NCI-H510A treated with DMSO at 0.1 percent for 48 hours (cell line): ENCODE measurements at places on chromosomes 3 and 15.

- DNase-seq: no peak
Observed at GRCh38 chr3:168083906-168084305, 11.8 kb downstream of the GOLIM4 start.

GRCh38 chr3:64460877-64461276, 226.9 kb downstream of the ADAMTS9 start:
- no peak for DNase-seq

DNA sequence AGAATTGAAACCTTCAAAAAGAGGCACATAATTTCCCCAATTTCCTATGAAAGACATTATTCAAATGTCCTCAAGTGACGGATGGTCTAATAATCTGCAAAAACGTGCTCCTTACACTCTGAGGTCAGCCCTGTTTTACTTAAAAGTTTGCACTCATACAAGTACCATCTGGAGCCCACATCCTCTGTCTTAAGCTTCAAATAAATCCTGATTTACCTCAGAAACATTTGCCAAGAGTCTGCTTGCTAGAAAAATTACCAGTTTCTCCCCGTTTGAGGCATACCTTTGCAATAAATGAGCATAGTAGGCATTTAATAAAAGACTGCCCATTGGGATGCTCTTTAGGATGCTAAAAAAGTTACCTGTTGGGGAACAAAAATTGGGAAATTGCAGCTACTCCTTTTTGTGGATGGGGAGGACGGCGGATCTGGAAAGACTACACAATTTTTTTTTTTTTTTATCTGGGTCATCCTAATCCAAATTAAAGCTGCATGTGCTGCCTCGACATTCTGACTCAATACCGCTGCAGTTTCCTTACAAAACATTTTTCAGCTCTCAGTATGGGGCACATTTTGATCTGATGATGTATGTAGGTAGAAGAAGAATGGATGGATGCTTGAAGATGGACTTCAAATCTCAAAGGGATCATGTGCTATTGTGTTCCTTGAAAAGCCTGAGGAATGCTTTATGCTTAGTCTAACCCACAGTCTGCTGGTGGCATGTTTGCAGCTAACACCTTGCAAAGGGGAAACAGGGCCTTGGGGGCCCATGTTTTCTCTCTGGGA, 233.7 kb upstream of the ADAMTS9 start:
- DNase-seq: no peak

DNA sequence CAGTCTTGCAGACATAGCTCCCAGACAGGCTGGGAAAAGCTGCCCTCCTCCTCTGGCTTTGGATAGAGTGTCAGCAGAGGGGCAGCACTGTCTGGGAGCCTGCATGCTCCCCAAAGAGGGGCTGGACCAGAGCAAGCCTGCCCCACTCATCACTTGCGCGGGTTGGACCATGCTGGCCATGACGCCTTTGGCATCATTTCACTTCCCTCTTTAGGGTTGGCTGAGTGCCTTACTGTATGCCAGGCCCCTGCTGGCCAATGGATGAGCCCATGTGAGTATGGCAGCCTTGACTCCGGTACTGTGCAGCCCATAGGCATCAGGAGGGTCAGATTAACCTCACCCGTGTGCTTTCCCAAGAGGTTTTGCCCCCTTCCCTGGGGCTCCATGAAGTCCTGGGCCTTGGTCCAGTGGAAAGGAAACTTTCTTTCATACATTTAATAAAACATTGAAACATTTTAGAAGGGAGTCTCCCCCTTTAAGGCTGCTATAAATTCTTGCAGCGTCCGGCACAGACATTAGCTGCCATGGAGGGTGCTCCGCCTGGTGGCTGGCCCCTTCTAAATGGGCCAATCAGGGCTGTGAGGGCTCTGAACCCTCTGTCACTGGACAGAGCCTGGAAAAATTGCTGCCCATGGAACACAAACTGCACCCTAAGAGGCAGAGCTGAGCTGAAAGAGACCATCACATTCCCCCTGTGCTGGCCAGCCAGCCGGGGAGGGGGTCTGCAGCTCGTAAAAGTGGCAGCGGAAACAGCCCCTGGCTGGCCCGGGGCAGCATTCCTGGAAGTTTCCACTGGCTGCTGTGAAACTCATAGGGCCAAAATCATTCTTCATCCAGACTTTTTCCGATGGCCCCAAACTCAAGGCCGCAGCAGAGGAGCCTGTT, 20.8 kb upstream of the DUSP7 start:
- no peak for DNase-seq

DNA sequence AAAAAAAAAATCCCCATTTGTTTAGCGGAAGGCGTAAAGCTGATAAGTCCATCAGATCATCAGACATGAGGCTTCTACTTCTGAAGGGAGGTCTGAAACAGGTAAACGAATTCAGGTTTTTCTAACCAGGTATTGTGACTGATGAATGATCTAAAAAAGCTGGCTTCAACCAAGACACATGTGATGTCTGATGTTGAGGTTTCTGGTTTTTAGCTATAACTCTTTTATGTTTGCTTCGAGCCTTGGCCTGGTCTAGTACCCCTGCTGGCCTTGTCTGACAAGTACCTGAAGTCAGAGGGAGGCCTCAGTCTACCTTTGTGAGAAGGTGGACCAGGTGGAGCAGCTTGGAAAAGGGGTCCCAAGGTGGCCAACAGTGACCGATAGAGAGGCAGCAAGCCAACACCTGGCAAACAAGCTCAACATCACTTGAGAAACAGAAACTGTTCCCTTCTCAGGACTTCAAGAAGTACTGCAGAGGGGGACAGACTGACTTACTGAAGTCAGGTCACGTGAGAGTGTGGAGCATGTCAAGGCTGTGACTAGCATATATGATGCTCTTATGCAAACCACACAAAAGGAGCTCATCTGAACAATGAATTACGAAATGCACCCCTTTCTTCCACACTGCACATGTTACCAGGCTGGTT, 33.0 kb upstream of the CA12 start:
- no peak for DNase-seq

DNA sequence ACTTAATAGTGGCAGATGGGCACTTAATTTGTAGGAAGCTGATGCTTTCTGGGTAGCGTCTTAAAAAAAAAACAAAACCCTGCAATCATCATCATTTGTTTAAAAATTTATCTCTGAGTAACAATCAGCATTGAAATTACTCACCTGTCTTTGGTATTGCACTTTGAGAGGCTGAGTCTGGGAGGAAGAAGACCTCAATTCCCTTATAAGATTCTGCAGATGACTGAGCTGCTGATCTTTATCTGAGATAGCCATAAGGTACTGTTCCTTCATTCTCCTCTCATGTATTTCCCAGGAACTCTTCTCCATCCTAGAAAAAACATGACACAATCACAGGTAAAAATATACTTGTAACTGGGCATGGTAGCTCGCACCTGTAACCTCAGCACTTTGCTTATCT, 16.4 kb upstream of the HCLS1 start:
- DNase-seq: no peak

GRCh38 chr3:64321747-64322146, 96.5 kb upstream of the PRICKLE2 start:
- DNase-seq: no peak

DNA sequence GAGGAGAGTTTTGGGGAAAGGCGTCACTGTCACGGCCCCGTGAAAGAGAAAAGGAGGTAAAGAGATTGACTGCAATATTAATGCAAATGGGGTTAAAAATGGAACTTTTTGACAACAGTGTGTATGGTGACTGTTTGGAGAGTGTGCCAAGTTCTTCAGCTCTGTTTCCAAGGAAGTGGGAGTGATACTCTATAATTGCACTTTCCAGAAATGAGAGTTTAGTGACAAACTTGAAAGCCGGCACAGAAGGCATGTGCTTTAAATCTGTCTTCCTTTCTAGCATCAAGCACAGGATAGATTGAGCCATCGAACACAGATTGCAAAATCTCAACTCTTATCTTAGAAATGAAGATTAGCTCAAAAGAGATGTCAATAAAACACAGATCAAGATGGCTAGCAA, 51.9 kb upstream of the SNRPA1 start:
- DNase-seq: no peak

GRCh38 chr15:58748852-58749531, 515 bp downstream of the ADAM10 start:
- no peak for DNase-seq

GRCh38 chr3:151331696-151332095, 2.3 kb upstream of the P2RY13 start:
- no peak for DNase-seq

DNA sequence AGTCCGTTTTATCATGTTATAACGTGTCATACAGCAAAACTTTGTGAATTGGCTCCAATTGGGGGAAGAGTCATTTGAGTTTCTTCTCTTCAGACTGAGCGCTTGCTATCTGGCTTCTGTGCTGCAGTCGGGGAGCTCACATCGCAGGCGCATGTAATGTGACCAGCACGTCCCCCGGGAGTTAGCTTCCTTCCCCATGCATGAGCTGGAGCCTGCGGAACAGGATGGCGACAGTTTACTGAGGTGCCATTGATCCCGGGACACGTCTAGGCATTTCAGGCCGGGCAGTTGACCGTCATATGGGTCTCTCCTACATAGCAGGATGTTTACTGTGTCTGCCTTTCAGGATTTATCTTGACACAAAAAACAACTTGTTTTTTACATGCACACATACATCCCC, 44.8 kb downstream of the CMTM8 start:
- no peak for DNase-seq

DNA sequence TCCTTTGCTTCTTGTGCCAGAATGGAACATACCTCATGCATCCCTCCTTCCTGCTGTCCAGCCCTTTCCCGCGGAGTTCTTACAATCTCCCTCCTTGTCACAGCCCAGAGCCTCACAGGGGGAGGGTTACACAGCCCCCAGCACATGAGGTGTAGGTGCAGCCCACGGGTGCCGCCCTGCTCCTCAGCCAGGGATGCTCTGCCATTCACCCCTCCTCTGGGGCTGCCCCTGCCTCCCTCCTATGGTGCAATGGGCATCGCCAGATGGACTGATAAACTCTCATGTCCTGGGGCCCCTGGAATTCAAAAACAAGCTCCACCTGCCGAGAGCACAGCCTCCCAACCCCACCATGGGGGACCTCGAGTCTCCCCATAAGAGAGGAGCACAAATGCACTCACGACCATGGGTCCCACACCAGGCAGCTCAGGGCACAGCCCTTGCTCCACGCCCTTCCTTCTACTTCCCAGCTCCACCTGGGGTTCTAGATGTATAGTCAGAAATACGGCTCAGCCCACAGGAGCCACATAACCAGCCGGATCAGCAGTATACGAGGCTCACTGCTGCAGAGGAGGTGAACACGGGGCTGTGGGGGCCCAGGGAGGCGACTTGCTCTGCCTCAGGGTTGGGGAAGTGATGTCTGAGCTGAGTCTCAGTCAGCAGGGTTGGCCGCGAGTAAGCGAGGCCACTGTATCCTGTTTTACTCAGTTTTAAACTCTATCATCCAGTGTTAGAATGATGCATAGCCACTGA, 269.7 kb upstream of the LYSMD4 start:
- DNase-seq: no peak

DNA sequence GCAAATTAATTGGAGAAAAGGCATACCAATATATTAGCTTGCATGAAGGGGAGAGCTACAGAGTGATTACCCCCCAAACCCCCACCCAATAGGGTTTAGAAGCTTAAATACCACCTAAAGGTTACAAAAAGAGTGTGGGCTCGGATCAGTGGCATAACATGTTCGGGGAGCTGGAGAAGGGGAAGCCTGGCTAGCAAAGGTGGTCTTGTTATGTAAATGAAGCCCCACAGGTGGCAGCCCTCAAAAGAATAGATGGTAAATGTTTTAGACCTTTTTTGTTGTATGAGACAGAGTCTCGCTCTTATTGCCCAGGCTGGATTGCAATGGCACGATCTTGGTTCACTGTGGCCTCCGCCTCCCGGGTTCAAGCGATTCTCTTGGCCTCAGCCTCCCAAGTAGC, 10.9 kb upstream of the PXK start:
- no peak for DNase-seq

- DNase-seq: no peak
Observed at GRCh38 chr3:151979906-151980305, 106.5 kb downstream of the SUCNR1 start.

- no peak for DNase-seq
Observed at GRCh38 chr3:11090551-11090950, 63.7 kb upstream of the HRH1 start.

DNA sequence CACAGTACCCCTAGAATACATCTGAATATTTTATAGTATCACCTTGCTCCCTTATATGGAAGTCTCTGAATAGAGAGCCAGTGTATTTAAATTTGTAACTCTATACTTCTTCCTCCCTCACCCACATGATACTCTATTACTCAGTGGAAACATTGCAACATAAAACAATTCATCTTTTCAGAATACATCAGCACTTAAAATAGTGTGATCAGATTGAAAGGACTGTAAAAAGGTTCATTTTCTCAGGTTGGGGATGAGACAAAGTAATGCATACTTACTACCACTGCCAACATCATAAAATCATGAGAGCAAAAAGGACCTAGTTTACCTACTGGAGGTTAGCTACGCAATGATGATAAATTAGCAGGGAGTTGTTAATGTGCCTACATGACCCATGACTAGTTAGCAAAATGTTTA, 13.8 kb upstream of the THRB start:
- DNase-seq: no peak

DNA sequence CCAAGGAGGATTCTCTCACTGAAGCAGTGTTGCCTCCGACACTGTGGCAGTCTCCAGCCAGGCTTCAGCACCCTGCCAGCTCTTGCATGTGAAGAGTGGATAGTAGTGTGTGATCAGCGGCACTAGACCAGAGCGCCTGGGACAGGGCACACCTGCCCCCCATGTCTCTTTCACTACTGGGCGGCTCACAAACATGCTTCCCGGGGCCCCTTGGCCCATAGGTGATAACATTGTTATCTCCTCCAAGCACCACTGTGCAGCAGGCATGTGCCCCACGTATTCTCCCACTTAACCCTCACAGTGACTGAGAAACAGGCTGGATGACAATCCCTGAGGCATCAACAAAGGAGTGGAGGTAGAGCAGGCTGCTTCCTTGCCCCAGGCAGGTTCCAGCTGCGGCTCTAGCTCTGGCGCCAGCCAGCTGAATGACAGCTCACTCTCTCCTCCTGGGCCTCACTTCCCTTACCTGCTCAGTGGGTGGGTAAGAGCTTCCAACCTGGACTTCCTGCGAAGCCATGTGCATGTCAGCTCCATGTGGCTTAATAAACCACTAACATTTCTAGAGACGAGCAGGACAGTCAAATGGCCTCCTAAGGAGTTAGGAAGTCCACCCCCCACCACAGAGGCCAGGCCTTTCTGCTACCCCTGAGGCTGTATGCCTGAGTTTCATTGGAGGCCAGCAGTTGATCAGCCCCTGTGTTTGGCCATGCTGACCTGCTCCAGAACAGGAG, 37.8 kb downstream of the KLF13 start:
- no peak for DNase-seq

DNA sequence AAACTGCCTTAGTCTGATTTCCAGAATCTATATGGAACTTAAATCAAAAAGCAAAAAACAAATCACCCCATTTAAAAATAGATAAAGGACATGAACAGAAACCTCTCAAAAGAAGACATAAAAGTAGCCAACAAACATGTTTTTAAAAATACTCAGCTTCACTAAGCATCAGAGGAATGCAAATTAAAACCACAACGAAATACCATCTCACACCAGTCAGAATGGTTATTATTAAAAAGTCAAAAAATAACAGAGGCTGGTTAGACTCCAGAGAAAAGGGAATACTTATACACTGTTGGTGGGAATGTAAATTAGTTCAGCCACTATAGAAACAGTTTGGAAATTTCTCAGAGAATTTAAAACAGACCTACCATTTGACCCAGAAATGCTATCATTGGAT, 367.9 kb downstream of the ZIC4 start:
- DNase-seq: no peak
